ENCODE measurements at places on chromosomes 5 and 9.

DNA sequence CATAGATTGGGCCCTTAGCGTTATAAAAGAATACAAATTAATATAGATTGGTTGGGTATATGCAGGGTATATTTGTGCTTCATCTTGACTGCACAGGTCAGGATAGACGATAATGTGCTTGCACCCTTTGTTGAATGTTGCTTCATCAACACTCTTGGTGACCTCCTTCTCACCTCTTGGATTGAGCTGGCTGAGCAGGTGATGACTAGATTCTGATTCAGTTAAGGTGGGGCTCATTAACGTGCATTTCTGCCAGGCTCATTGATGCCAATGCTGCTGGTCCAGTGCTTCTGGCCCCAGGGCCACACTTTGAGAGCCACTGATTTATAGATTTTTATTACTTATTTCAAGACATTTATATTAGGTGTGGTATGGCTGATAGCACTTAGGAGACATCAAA, 27.7 kb downstream of the PCSK5 start:
- no peak for DNase-seq

DNA sequence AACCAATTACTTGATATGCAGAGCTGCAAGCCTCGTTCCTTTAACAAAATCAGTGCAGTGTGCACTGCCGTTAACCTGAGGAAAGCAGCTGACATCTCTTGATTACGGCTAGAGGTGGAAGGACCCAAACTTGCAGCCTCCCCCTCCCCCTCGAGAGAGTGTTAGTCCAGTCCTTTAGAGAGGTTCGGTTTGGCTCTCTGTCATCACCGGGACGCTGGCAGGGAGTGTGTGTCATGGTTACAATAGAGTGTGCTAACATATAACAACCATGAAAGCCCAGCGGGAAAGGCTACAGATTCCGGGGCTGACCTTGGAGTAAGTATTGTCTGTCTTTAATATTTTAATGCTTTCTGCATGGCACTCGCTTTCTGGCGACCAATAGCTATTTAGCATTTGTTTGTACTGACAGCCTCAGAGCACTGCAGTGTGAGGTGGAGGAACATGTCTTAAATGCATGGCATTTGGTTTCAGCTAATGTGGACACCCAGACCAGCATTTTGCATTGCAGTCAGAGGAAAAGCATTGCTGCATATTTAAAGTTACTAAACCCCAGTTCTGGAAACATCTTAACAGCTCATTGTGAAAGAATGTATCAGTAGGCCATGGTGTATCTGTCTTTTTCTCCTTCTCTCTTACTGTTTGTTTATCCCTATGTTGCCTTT, 237.5 kb downstream of the CD180 start:
- no peak for DNase-seq

- no peak for DNase-seq
Measured at GRCh38 chr5:93192087-93192486, 388.9 kb downstream of the NR2F1-AS1 start.

GRCh38 chr5:95704150-95704549, 21.4 kb upstream of the SPATA9 start:
- DNase-seq: no peak

DNA sequence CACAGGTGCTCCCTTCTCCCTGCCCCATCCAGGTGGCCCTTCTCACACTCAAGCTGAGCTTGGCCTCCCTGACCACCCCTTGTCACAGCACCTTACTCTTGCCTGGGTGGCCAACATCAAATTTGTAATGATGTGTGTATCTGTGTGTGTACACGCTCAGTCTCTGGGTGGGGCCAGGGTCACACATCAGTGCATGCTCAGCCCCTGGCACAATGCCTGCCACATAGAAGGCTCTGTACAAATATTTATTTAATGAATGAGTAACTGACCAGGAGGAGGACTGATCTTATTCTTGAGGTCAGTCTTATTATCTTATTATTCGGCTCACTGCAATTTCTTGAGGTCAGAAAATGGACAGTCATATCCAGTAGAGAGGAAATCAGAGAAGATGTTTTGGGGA, 41.3 kb upstream of the HAND1 start:
- no peak for DNase-seq

- DNase-seq: no peak
Measured at GRCh38 chr9:94772639-94773303, 46.3 kb downstream of the AOPEP start.

DNA sequence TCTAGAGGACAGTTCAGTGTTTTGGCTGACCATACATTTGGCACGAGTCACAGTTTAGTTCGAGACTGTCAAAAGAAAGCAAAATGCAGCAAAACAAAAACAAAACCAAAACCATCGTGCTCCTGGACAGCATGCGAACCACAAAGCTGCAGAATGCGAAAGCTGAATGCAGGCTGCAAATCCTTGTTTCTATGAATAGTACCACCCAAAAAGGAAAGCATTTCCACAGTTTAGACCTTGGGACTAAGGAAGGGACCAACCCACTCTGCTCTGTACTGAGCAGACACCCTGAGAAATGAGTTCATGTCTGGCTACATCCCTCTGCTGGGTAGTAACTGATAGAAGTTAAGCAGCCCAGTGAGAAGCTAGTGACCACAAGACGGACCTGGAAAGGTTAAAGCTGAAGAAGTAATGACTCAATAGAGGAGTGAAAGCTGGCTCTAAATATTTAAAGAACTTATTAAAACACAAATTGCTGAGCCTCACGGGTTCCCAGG, 3.9 kb downstream of the GCNT4 start:
- no peak for DNase-seq

DNA sequence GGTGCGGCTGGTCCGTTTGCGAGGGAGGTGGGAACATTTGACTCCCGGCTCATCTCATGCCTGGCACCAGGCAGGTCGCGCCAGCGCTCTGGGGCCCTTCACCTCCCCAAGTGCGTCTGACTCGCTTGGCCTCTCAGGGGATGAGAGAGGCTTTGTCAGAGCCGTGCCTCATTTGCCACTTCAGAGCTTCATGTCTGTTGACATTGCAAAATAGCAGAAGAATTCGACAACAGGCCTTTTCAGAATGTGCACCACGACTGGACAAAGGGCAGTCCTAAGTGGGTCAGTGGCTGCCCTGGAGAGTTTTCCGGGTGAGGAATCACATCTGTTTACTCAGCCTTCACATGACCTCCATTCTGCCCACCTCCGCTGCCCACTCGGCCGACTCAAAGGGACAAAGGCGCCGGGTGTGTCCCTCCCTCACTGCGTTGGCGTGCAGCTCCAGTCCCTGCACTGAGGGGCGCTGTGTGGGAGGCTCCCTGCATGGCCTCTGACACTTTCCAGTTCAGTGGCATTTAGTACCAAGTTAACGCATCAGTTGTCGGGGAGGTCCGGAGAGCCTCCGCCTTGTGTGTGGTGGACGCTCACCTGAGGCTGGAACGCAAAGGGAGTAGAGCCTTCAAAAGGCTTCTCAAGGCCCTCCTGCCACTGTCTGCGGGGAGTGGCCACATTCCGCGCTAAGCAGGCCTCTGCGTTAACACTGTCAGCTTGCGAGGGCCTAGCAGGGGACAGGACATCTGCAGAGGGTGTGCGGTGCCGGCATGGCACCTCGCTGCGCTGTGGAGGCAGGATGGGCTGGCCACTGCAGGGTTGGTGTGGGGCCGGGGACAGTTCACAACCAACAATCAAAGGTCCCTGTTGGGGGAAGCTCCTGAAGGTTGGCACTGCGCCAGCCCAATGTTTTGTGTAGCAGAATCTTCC, 171.5 kb downstream of the NXNL2 start:
- DNase-seq: no peak

DNA sequence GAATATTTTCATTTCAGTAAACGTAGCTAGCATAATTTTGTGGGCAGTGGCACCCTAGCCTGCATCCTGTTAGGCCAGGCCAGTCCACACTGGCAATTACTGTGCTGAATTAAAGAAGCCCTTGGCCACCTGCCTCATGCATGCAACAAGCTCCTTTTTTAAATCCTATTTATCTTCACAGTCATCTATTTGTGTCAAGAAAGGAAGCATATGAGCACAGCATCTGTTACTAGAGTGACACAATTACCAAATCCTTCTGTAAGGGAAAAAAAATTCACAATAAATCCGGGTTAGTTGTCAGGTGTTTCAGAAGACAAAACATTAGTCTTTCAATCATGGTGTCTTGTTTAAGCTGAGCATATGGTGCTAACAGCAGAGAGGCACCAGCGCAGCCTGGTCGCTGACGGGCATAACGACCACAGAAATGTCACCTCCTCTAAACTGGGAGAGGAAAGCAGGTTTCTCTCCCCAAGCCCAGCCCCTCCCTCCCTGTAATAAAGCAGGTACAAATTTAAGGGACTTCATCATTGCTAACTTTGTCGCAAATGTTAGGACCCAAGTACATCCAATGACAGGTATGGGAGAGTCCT, 520.6 kb downstream of the CTNND2 start:
- DNase-seq: no peak

DNA sequence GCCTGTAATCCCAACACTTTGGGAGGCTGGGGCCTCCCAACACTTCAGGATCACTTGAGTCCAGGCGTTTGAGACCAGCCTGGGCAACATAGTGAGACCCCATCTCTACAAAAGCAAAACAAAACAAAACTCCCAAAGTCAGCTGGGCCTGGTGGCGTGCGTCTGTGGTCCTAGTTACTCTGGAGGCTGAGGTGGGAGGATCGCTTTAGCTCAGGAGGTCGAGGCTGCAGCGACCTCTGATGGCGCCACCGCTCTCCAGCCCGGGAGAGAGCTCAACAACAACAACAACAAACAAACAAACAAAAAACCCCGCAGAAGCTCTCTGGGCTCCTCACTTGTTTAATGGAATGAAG, 528 bp downstream of the ACOT12 start:
- DNase-seq: no peak

DNA sequence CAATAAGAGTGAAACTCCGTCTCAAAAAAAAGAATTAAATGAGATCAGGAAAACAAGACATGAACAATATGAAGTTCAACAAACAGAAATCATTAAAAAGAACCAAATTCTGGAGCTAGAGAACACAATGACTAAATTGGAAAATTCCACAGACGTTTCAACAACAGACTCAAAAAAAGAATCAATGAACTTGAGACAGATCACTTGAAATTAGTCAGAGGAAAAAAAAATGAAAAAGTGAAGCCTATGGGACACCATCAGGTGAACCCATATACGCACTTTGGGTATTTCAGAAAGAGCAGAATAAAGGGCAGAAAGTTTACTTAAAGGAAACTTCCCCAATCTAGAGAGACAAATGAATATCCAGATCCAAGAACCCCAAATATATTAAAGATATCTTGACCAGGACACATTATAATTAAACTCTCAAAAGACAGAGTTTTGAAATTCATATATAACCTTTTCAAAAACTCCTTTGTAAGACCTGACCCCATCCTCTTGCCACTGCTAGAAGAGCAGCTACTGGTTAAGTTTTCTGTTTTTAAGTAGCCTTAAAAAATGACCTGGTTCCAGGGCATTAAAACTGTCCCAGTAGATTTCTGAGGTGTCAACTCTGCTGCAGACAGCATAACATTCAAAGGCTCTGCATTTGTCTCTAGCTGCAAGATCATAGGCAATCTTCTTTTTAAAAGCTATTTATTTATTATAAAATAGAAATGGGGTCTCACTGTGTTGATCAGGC, 7.7 kb upstream of the MATR3 start:
- DNase-seq: no peak

GRCh38 chr5:53554444-53554843, 6.0 kb upstream of the NDUFS4 start:
- DNase-seq: no peak

DNA sequence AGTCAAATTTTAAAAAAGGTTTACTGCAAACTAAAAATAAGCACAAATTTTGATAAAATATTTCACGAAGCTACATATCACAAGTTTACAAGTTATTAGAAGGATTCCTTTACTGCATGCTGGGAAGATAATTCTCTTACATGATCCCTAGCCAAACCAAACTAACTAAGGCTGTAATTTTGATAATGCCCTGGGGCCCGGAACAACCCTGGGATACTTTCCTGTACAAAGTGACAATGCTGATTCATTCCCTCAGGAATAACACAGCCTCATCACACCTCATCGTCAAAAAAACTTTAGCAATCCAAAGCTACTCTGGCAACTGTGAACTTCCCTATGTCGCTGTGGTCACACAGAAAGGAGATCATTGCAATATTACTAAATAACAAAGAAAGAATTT, 402.9 kb downstream of the RAB3C start:
- no peak for DNase-seq

DNA sequence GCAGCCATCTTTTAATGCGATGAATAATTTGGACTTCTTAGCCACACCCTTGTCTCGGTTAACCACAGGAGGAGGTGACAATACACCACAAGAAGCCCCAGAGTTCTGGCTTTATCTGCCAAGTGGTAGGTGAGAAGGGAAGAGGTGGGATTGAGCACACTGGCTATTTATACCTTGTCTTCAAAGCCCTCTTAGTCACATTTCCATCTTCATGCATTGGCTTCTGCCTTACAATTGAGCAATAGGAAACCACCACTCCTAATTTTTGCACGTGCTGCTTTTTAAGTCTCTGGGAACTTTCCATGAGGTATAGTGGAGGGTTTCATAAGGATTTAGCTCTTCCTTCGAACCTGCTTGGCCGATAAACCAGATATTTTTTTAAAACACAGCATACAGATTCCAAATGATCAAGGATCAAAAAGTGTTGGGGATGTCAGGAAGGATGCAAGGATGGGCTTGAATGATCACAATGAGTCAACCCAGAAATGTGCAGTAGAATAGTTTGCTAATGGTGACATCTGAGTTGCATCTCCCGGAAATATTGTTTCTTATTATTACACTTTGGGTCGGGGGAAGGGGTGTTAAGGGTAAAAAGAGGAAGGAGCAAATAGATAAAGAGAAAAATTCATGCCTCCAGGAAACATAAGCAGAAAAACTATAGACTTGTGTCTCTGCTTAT, 25.5 kb downstream of the PLAC8L1 start:
- no peak for DNase-seq

DNA sequence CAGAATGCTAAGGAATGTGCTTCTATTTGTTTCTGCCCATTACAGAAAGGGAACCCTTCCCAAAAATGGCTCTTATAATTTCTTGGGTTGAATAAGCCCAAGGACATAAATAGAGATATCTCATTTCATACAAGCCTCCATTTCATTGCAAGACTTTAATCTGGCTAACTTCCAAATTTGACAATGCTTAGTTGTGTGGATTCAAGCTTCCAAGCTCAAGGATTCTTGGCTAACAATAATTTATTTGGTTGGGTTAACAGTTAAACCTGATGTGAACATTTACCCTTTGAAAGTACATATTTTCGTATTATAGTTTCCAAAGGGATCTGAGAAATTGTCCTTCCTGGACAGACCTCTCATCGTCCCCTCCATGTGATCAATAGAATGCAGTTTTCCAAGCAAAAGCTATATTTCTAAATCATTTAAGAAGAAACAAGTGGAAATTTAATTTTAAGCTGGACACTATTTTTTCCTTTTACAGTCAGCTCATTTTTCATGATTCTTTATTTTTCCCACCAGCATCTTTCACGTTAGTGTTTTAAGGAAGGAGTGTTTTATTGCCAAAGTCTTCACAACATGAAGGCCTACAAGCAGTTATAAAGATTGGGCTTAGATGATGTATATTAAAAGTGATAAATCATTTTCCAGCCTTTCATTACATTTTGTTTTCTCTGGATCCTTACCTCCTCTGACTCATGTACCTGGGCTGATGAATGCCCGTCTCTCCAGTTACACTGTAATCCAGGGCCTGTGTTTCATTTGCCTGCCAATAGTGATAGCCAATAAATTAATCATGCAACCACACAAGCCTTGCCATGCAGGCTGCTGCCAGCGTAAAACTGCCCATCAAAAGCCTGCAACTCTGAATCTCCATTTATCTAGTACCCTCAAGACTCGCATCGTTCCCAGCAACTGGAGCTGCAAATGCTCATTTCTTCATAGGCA, 176.7 kb downstream of the NTRK2 start:
- no peak for DNase-seq
